CD4-positive, alpha-beta T cell treated with Interleukin-15 for 4 hours (primary cell): ENCODE measurements at places on chromosomes 3 and 15.
A peak's percentile ranks its signal among the peaks of the same experiment; 100 is the strongest.

GRCh38 chr3:178370387-178370786 lies 165.8 kb upstream of the KCNMB2 start:
- no peak for DNase-seq

DNA sequence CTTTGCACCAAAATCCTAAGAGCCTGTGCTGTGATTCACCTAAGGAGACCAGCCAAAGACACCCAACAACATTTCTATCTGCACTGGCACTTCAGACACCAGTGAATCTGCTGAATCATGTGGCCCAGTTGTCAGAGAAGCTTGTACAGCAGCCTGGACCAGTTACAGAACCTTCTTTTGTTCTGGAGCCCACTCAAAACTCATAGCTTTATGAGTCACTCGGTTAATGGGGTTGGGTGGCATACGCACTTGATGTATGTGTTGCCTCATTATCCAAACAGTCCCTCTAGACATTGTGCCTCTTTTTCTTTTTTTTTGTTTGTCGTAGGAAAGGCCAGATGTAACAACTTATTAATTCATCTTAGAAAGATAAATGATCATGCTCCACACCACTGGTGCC lies 25.6 kb upstream of the GOLGA6L2 start:
- DNase-seq, result no peak

DNA sequence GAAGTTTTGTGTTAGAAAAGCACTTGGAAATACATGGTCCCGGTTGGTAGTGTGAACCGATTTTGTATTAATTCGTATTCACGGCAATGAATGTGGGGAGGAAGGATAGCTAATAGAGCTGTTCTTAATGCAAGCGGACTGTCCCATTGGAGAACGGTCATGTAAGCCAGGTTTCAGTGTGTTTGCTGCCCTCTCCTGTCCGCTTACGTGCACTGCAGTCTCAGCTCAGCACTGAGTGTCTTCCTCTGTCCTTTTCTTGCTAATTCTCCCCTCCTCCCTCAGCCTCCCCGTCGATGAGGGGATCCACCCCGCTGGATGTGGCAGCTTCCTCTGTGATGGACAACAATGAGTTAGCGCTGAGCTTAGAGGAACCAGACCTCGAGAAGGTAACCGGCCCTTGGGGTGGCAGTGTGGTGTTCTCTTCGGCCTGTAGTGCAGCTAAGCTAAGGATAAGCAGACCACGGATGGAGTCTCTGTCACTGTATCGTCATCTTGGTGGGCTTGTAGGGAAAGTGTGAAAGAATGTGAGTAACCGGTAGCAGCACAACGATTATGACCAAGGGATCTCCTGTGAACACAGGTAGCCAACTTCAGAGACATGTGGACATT lies 267.5 kb upstream of the CHRM5 start:
- peak; percentile 43 for DNase-seq

DNA sequence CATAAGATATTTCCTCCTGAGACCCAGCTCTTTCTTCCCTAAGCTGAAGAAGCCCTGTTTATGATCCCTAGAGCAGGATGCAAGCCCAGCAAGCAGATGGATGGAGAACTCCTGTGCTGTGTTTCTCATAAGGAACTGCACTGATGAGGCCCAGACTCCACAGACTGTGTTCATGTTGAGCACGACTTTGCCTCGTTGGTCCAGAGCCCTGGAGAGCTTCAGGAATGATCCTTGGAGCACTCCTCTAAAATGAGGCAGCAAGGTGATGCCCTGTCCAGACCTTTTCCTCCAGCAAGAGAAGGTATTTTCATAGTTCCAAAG lies 83.8 kb downstream of the MYLK start:
- DNase-seq, result no peak
